Activated CD4-positive, alpha-beta T cell treated with anti-CD3 and anti-CD28 coated beads, Interleukin-2, amount 50 U/mL, for 24 hours (primary cell): ENCODE measurements at places on chromosomes 4 and X.

- DNase-seq = peak; percentile 36
Measured at GRCh38 chr4:77193511-77194102, 36.6 kb downstream of the CCNG2 start.

DNA sequence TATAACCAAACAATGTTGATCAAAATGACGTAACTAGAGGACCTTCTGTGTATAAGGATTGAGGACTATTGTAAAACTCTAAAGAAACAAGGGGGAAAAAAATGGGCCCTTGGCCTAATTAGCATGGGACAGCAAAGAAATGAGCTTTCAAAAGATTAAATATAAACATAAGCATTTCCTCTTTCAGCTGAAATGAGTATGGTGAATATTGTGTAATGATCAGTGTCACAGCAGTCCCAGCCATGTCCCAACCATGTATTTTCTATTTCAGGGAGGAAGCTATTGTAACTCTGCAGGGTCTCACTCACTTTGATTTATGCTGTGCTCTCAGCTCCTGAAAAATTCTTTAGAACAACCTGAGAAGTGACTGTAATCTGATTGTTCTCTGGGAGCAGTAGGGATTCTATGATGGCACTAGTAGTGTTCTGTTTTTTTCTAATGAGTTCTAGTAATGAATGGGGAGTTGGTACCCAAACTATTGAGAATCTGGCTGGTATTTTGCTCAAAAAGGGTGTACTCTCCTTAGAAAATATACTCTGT, 25.8 kb downstream of the ANXA10 start:
- no peak for DNase-seq

GRCh38 chrX:136126371-136126770, 21.0 kb upstream of the FHL1 start:
- DNase-seq = no peak

DNA sequence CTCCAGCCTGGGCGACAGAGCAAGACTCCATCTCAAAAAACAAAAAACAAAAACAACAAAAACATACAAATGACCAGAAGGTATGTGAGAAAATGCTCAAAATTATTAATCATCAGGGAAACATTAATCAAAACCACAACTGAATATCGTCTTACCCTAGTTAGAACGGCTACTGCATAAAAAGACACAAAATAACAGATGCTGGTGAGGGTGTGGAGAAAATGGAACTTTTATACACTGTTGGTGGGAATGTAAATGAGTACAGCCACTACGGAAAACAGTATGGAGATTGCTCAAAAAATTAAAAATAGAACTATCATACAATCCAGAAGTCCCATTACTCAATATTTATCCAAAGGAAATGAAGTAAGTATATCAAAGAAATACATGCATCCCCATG, 27.3 kb downstream of the IQCM start:
- DNase-seq = no peak

DNA sequence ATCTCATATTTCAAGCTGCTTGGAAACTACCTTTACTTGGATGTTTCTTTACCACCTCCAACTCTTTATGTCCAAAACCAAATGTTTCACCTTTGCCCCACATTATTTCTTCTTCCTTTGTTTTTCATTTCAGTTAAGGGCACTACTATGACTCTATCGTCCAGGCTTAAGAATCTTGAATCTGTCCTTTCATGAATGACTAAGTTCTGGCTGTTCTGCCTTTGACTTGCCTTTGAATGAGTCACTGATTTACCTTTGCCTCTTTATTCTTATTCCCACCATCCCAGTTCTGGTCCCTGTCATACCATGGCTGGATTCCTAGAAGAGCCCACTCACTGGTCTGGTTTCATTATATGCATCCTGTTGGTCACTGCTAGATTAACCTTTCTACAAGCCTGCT, 30.6 kb upstream of the PLAC1 start:
- no peak for DNase-seq
